ENCODE measurements at places on chromosomes 12 and 14.
A peak's percentile ranks its signal among the peaks of the same experiment; 100 is the strongest.

- no peak for DNase-seq
- no peaks in the 10 kb centered on the region for H3K4me1 ChIP-seq
- no peaks in the 10 kb centered on the region for H3K27me3 ChIP-seq
- no peaks in the 10 kb centered on the region for H3K36me3 ChIP-seq
- no peak overlapping the region for H3K27ac ChIP-seq
- H3K4me3 ChIP-seq = no peak overlapping the region
These were observed 21.8 kb upstream of the ATXN7L3B start for GRCh38 chr12:74515849-74516248.

- no peaks in the 10 kb centered on the region for H3K27me3 ChIP-seq
- no peak for DNase-seq
- no peaks in the 10 kb centered on the region for H3K36me3 ChIP-seq
- H3K4me3 ChIP-seq = no peak overlapping the region
- H3K27ac ChIP-seq = no peak overlapping the region
These were observed 331.1 kb downstream of the GLT1D1 start for GRCh38 chr12:129184127-129184928.

DNA sequence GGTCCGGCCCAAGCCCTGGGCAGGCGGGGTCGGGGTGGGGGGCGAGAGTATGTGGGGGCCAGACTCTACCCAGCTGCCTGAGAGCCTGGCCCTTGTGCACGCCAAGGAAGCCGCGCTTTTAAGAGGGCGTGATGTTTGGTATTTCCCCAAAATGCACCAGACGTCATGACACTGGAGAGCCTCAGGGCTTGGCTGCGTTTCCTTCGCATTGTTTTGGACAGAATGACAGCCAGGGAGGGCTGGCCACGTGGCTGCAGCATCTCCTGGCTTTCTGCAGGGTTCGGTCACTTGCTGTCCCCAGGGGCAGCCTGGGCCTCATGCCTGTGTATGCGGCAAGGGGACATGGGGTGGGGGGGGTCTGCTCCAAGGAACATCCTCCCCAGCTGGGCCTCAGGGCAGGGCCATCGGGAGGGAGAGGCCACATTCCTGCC is 16.1 kb upstream of the NUDT14 start:
- no peak for DNase-seq
- no peaks in the 10 kb centered on the region for H3K36me3 ChIP-seq
- H3K27ac ChIP-seq = no peak overlapping the region

DNA sequence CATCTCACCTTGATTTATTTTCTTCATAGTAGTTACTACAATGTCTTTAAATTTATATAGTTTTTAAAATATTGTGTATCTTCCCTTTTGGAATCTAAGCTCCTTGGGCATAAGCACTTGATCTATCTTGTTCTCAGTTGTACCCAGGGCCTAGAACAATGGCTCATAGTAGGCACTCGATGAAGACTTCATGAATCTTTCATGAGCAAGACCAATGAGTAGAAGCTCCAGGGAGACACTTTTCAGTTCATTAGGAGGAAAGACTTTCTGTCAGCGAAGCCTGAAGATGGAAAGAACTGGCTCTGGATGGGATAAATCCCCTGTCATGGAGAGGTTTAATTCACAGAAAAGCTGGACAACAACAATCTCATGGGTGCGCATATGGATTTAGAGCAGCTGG is 140.2 kb upstream of the CRY1 start:
- no peak overlapping the region for H3K27ac ChIP-seq
- no peaks in the 10 kb centered on the region for H3K4me1 ChIP-seq
- H3K36me3 ChIP-seq = no peaks in the 10 kb centered on the region
- DNase-seq = no peak
- no peak overlapping the region for H3K4me3 ChIP-seq

DNA sequence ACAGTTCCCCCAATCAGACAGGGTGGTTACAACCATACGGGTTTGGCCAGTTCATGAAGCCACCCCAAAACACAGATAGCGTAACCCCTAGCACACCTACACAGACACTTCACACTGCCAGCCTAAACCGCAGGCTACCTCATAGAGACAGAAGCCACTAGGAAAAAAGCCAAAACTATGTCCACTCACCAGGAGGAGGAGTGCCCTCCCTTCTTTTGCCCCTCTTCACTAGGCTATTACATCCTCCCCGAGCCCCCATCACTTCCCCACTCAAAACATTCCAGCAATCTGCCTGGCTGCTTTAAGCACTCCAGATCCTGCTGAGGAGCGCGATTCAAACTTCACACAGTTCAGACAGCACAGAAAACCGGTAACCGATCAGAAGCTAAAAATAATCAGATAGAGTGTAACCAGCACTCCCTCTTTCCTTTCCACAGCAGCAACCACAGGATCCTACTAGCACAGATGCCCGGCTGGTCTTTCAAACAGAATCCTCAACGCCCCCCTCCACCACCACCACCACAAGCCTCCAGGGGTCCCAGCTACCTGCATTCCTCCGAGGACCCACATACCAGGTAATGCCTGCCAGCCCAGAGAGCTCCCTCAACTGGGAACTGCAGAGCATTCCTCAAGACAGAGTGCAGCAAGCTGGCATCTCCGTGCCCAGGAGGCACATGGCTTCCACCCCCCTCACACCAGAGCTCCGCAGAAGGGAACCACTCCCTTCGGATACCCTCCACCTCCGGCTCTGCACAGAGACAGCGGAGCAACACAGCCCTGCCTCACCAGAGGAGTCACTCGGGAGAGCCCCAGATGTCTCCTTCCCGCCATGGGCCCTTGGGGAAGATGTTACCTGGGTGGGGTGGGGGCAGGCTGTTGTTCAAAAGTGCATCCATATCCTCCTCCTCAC is 1.5 kb downstream of the CHD4 start:
- H3K36me3 ChIP-seq = peaks cover 14% of the 10 kb centered on the region
- H3K4me1 ChIP-seq = peaks cover 24% of the 10 kb centered on the region
- H3K27me3 ChIP-seq = no peaks in the 10 kb centered on the region
- H3K4me3 ChIP-seq = peak overlapping the region; percentile 99
- no peak for DNase-seq

DNA sequence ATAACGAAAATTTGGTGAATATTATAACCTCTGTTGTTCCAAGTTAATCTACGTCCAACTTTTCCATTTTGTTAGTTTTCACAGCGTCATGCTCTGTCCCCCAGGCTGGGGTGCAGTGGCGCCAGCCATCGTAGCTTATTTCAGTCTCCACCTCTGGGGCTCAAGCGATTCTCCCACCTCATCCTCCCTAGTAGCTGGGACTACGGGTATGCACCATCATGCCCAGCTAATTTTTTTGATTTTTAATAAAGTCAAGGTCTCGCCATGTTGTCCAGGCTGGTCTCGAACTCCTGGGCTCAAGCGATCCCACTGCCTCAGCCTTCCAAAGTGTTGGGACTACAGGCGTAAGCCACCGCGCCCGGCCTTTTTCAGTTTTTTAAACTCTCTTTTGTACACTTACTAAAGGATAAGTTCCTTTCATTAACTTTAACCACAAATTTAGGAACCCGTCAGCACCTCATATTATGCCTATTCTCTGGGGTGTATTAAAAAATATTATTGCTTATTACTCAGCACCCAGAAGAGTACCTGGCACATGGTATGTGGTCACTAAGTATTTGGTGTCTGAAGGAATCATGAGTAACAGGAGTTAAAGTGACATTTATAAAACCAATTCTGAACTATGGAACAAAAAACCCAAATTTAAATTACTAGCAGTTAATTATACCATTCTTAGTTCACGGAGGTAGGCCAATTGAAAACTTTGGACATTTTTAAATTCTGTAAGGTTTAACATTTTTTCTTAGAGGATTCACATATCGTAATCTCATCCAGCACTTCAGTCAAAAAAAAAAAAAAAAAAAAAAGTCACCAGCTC is 925 bp upstream of the MIPOL1 start:
- H3K4me1 ChIP-seq = no peaks in the 10 kb centered on the region
- no peak overlapping the region for H3K4me3 ChIP-seq
- H3K36me3 ChIP-seq = no peaks in the 10 kb centered on the region
- DNase-seq = no peak
- H3K27me3 ChIP-seq = no peaks in the 10 kb centered on the region
- H3K27ac ChIP-seq = no peak overlapping the region

GRCh38 chr14:69685218-69685616 is 73.8 kb downstream of the SUSD6 start:
- H3K36me3 ChIP-seq = no peaks in the 10 kb centered on the region
- H3K27ac ChIP-seq = peak overlapping the region; percentile 61
- H3K4me1 ChIP-seq = peaks cover 47% of the 10 kb centered on the region
- H3K27me3 ChIP-seq = no peaks in the 10 kb centered on the region

- DNase-seq = no peak
- no peak overlapping the region for H3K4me3 ChIP-seq
- no peaks in the 10 kb centered on the region for H3K4me1 ChIP-seq
- no peaks in the 10 kb centered on the region for H3K36me3 ChIP-seq
- no peaks in the 10 kb centered on the region for H3K27me3 ChIP-seq
These were observed 52.1 kb downstream of the GSC start for GRCh38 chr14:94717808-94718207.

GRCh38 chr12:109737631-109738030 is 24.0 kb downstream of the FAM222A start:
- H3K27me3 ChIP-seq = no peaks in the 10 kb centered on the region
- DNase-seq = no peak
- H3K4me1 ChIP-seq = no peaks in the 10 kb centered on the region
- no peak overlapping the region for H3K4me3 ChIP-seq

- no peaks in the 10 kb centered on the region for H3K4me1 ChIP-seq
- DNase-seq = no peak
- no peak overlapping the region for H3K4me3 ChIP-seq
- no peak overlapping the region for H3K27ac ChIP-seq
- peaks cover 3% of the 10 kb centered on the region for H3K36me3 ChIP-seq
- no peaks in the 10 kb centered on the region for H3K27me3 ChIP-seq
These were observed 4.4 kb downstream of the LGALS3 start for GRCh38 chr14:55133416-55133815.

GRCh38 chr12:40225984-40226602 is 1.3 kb downstream of the LRRK2 start:
- H3K36me3 ChIP-seq = no peaks in the 10 kb centered on the region
- 0 out of 2 replicates have a peak overlapping the region, but pooled peaks have one; percentile 27 for H3K27ac ChIP-seq
- H3K4me1 ChIP-seq = peaks cover 9% of the 10 kb centered on the region
- no peaks in the 10 kb centered on the region for H3K27me3 ChIP-seq
- peak overlapping the region; percentile 23 for H3K4me3 ChIP-seq

DNA sequence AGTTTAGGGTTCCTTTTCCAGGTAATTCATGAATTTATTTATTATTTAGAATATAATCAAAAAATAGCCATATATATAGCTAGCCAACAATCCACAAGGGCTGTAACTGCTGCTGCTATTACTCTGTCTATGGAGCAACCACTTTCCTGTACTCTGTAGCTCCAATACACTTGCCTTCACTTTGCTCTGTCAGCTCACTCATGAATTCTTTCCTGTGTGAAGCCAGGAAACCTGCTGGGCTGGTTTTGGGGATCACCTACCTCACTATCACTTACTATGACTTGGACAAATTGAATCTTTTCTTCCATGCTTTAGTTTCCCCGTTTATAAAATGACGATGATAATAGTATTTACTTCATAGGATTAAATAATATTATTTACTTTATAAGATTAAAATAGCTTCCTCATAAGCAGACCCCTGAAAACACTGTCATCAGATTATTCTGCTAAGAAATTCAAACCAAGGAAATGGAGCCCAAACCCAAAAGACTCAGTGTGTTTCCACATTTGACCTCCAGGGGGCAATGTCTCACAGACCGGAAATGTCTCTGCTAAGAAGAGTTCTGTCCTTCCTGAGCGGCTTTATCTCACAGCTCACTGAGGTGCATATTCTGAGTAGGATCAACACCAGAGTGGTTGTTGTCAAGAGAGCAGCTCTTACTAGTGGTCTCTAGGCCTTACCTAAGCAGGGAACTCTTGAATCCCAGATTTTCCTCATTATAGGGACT is 457.1 kb downstream of the DAD1 start:
- H3K4me1 ChIP-seq = no peaks in the 10 kb centered on the region
- no peak overlapping the region for H3K27ac ChIP-seq
- no peaks in the 10 kb centered on the region for H3K36me3 ChIP-seq
- H3K27me3 ChIP-seq = no peaks in the 10 kb centered on the region
- H3K4me3 ChIP-seq = no peak overlapping the region

DNA sequence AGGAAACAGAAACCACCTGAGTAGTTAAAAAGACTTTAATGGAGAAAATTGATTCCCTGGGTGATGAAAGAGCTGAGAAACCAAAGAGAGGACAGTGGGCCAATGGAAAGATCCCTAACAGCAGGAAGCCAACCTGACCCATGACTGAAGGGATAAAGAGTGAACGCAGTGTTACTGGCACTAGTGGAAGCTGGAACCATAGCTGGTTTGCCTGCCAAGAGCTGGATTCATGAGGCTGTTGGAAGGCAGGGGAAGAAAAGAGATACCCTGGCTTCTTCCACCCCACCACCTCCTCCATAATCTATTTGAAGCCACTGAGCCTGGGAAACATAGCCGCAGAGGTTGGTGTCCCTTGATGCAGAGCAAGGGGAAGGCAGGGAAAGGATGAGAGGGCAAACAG is 125.5 kb upstream of the PRKD1 start:
- no peak for DNase-seq
- no peaks in the 10 kb centered on the region for H3K27me3 ChIP-seq
- H3K4me3 ChIP-seq = no peak overlapping the region
- H3K36me3 ChIP-seq = no peaks in the 10 kb centered on the region

DNA sequence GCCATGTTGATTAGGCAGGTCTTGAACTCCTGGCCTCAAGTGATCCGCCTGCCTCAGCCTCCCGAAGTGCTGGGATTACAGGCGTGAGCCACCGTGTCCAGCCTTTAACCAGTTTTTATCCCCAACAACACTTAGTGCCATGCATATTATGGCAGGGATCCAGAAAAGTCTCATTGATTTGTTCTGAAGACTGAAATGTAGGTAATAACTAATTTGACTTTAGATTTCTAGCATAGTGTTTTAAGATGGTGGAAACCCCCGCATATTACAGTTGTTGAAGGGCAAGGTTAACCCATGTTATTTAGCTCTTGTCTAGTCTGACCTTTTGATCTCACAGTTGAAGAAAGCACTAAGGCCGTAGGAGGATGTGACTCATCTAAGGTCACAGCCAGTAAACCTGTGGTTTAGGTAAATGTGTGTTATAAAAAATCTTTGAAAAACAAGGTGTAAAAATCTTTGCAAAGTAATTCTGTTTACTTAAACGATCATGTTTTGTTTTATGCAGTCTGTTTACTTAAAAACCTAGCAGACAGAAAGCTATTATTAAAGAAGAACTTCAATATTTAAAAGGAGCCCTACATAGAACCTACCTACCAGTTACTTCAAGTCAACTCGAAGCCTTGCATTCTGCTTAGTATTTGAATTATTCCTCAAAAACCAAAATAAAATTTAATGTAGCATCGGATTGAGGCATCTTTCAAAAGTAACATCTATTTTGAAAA is 24.8 kb downstream of the BICDL1 start:
- DNase-seq = peak; percentile 67
- peaks cover 29% of the 10 kb centered on the region for H3K4me1 ChIP-seq
- no peak overlapping the region for H3K4me3 ChIP-seq
- H3K27ac ChIP-seq = peak overlapping the region; percentile 61
